ENCODE measurements at places on chromosomes 3 and 15.

DNA sequence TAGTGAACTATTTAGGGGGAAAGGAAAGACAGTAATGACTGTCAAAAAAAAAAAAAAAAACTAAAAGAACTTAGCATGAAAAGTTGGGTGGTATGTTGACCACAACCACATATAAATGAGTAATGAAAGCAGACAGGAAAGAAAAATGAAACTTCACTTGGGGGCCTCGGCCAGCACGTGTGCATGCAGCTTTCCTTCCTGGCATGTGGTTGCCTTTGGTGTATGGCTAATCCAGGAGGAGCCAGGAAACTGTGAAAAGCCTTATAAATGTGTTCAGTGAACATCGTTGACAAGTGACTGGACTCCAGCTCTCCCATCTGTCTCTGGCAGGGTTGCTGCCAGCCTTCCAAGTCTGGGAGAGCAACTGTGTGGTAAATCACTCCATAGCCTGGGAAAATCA lies 195.1 kb downstream of the DTWD1 start:
- peak; percentile 92 for DNase-seq

- DNase-seq: no peak
Observed at GRCh38 chr3:155847993-155848392, 6.2 kb downstream of the SLC33A1 start.

GRCh38 chr15:39415634-39416033 lies 165.2 kb upstream of the THBS1 start:
- no peak for DNase-seq

DNA sequence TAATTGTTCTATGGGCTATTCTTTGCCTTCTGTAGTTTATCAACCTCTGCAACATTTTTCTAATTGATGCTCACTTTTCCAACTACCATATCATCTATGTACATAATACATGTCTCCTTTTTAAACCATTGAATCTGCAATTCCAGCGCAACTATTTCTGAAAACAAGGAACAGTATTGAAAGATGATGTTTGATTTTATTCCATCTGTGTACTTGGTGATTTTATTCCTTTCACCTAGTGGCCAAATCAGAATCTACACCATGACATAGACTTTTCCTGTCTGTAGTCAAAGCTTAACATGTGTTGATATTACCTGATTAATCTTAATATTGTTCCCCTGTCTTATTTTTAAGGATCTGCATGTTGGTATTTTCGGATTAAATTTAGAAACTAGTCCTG lies 13.0 kb downstream of the NKTR start:
- no peak for DNase-seq

DNA sequence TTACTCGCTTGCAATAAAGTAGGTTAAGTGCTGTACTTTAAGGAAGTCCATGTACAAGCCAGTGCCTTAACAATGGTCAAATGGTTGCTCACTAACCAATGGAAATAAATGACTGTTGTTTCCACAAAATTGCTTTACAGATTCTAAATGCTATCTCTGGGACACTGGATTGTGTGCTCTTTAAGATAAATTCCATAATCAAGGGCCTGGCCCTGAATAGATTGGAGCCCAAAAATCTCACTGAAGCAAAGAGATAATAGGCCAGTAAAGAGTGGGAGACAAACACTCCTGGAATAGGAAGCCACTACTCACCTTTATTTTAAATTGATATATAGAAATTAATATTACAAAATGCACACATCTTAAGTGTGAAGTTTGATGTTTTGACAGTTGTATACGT lies 62.4 kb upstream of the GOLGA6B start:
- no peak for DNase-seq

GRCh38 chr3:148083526-148084182 lies 614.0 kb upstream of the AGTR1 start:
- DNase-seq: no peak

- DNase-seq: no peak
Observed at GRCh38 chr3:61966200-61966599, 404.8 kb downstream of the PTPRG start.

- DNase-seq: no peak
Observed at GRCh38 chr3:154786724-154787123, 293.4 kb upstream of the MME start.

- peak; percentile 66 for DNase-seq
Observed at GRCh38 chr3:37114251-37115145, 59.9 kb downstream of the LRRFIP2 start.

DNA sequence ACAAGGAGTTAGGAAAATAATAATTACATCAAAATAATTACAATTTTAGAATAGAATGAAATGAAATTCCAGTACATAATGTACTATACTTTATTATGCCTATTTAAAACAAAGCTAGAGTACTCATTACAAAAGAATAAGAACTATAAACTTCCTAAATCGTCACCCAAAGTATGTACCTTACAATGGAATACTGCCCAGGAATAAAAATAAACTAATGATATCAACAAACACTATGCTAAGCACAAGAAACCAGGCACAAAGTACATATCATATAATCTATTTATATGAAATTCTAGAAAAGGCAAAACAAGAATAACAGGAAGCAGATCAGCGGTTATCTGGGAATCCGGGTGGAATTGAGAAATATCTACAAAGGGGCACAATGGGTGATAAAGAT lies 84.7 kb downstream of the MYO9A start:
- no peak for DNase-seq

DNA sequence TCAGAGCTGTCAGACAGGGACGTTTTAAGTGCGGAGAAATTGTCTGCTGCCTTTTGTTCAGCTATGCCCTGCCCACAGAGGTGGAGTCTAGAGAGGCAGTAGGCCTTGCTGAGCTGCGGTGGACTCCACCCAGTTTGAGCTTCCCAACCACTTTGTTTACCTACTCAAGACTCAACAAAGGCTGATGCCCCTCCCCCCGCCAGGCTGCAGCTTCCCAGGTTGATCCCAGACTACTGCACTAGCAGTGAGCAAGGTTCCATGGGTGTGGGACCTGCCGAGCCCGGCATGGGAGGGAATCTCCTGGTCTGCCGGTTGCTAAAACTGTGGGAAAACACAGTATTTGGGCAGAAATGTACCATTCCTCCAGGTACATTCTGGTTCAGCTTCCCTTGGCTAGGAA lies 282.1 kb downstream of the VGLL3 start:
- DNase-seq: no peak

DNA sequence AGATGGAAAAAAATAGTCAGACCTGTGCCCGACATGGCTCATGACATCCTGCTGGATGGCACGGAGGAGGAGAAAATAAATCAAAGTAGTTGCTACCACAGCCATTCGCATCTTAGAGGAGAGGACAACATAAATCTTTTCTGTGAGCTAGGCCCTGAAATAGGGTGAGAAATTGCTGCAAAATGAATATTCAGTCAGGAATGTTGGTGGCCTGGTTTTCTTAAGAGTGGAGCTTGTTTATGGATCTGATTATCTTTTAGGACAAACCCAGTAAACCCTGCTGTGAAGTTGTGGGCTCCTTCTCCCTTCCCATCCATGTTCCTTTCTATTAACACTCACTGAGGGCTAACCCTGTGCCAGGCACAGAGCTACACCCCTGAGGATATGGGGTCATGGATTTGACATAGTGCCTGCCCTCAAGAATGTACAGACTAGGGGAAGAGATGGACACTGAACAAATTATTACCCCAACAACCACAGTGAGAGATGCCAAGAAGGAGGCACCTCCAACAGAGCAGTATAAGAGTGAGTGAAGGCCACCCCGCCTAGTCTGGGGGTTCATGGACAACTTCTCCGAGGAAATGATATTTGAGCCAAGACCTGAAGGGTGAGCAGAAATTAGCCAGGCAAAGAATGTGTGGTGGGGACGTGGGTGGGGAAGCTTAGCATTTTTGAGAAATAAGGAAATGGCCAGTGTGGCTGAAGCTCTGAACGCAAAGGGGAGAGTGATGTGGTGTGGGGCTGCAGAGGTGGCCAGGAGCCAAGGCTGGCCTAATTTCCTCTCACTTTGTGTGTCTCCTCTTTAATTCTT lies 68.9 kb upstream of the ARL8B start:
- peak; percentile 52 for DNase-seq

DNA sequence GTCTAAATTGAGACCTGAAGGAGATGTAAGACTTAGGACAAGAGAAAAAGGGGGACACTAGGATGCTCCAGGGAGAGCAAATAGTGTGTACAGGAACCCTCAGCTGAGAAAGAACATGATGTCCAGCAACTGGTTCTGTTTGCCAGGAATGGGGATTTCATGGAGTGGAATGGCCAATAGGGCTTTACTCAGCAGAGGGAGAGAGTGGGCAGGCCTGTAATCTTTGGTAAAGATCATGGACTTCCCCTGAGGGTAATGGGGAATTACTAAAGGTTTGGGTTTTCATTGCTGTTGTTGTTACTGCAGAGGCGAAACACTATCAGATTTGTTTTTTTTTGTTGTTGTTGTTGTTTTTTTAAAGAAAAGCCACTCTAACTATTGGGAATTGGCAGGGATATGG lies 99.0 kb downstream of the SCN11A start:
- no peak for DNase-seq

DNA sequence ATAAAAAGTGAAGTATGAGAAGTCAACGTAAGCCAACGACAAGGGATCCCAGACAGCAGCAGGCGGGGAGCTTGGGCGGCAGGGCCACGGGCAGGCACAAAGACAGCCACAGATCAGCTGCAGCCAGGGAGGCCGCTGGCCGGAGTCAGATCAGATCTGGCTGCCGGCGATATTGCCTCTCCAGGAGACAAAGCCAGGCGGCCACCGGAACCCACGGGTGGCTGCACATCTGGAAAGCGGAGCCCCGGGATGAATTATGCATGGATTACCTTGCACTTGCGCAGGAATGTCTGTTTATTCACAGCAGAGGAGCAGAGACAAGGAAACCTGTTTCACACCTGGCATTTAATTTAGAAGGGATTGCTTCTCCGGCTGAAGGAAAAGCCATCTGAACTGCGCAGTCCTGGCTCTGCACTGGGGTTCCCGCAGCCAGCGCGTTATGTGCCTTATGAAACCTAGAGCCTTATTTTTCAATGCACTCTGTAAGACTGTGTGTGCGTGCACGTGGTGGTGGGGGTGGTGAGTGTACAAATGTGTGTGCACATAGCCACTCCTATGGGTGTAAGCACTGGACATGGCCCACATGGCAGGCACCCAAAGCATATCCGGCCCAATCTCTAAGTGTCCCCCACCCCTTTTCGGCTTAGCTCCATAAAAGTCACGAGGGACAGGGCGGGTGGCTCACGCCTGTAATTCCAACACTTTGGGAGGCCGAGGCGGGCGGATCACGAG lies 427.8 kb upstream of the MCTP2 start:
- no peak for DNase-seq

GRCh38 chr15:66114863-66115425 lies 138.6 kb downstream of the MEGF11 start:
- no peak for DNase-seq

DNA sequence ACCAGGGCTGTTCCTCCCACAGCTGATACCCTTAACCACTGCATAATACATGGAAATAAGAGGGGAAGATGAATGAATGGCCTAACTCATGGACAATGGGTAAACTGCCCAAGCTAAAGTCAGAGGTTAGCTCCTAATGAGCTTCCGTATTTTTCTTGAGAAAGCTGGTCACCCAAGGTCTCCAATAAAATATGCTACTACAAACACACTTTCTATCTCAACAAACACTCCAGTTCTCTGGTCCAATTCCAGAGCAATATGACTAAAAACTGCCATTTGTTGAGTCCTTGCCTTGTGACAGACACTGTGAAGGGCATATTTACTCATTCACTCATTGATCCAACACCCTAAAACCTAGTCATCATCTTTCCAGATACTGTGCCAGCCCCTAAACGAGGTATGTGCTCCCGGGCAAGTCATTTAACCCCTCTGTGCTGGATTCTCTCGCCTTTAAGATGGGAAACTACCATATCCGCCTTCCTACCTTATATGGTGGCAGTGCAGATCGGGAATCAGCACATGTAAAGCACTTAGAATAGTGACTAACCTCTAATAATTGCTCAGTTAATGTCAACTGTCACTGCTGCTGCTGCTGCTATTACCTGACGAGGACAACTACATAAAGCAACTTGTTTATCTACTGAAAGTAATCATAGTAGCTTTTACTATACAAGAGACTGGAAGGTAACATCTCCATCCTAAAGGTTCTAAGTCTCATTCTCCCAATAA lies 89.1 kb downstream of the XXYLT1 start:
- DNase-seq: no peak

GRCh38 chr3:38538773-38539353 lies 42.7 kb downstream of the EXOG start:
- no peak for DNase-seq
